ENCODE measurements at places on chromosomes 5 and 9. TPM values are rescaled to one million over a fixed set of nuclear protein-coding genes. Genes with fewer than 3 reads are reported as not detected.

Gene SPATA31D4
- total RNA-seq = not detected

Gene PCDHGA2
- 0.62 TPM for total RNA-seq

Gene RMRP
- 16.7 TPM for total RNA-seq

Gene GLRA1
- not detected for total RNA-seq

Gene DND1
- total RNA-seq = 0.47 TPM

Gene EGFLAM
- total RNA-seq = 0.37 TPM

Gene DMRTA1
- total RNA-seq = 0.53 TPM

Gene CD14
- 4.3 TPM for total RNA-seq

Gene BHMT
- total RNA-seq = not detected

Gene FAM151B
- total RNA-seq = 1.6 TPM

Gene HTR4
- total RNA-seq = not detected

Gene CTNND2
- total RNA-seq = not detected

Gene SCGB3A2
- not detected for total RNA-seq
